HTR-8/SVneo (cell line): ENCODE measurements at places on chromosomes 16 and 17.

DNA sequence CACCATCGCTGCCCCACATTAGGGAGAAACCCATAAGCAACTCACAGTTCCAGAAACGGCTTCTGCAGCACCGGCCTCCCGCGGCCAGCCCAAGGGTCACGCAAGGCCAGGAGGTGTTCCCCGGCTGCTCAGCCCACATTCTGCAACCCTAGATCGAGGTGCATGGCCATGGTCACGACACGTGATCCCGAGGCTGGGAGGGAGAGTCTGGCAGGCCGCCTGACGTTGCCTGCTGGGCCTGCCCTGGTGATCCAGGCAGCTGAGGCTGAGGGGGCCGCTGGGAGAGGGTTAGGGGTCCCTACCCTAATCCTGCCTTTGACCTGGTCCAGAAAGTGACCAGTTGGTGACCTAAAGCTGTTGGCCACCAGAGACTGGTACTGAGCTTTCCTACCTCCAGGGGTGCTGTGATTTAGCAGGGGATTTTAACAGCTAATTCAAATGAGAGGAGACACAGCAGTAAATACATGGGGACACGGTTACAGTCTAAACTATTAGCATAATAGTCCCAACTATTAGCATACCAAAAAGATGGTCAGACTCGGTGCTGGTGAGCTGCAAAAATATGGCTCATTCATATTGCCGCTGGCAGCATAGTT, 97.4 kb upstream of the CIBAR2 start:
- no peak for DNase-seq

DNA sequence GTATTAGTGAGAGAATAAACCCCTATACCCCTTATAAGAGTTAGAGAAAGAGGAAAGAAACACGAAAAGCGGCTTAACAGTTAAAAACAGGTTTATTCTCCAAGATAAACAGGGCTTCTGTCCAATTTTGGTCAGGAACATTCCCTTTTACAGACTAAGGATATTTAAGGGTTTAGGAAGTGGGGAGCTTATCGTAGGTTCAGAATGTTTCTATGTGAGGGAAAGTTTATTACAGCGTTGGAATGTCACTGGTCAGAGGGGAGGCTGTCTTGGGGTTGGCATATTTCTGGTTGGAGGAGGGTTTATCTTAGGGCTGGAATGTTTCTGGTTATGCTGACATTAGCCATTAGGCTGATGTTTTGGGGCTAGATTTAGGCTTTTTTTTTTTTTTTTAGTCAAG, 34.1 kb upstream of the WWOX start:
- DNase-seq = no peak

DNA sequence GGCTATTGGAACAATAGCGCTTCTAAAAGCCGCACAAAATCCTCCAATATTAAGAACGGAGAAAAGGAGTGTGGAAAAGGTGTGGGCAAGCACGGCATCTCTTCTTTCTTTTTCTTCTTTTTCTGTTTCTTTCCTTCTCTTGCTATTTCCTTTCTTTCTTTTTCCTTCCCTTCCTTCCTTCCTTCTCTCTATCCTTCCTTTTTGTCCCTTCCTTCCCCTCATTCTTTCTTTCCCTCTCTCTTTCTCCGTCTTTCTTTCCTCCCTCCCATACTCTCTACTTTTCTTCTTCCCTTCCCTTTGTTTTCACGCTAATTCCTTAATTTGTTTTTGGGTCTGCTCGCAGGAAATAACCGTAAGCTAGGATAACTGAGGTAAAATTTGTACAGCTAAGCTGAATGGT, 478.2 kb downstream of the MAF start:
- DNase-seq = no peak

DNA sequence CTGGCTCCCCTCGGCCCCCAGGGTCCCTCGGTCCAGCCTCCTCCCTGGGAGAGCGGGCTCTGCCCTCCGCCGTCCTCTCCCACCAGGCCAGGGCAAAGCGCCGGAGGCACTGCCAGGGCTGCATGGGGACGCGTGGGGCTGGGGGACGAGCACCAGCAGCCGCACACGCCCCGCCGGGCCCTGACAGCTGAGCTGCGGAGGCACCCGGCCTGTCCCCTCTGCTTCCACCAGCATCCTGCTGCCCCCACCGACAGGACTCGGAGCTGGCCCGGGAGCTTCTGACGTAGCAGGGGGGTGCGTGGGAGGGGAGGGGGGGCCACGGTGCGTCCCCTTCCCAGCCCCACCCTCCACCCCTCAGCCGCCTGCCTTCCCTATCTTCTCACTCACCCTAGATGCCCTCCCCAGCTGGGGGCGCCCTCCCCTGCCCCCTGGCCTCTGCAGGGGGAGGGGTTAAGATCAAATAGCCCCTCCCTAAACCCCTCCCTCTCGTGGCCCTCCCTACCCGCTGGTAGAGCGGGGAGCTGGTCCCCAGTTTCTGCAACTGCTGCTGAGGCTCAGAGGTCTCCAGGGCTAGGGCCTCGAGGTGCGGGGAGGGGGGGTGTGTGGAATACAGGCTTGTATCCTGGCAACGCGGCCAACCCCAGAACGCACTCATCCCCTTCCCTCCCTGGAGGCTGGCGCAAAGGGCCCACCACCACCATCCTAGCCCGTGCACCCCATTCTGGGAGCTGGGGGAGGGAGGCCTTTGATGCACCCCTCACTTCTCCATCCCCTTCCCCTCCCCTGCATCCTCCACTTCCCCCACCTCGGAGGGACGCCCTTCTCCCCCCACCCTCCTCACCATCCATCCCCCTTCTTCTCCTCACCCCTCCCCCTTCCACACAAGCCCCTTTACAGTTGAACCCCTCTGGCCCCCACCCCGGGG, 1.0 kb downstream of the SRCIN1 start:
- no peak for DNase-seq

- DNase-seq = no peak
Measured at GRCh38 chr17:45367216-45367615, 50.4 kb upstream of the MAP3K14 start.

GRCh38 chr16:2053897-2054296, 6.1 kb downstream of the TSC2 start:
- no peak for DNase-seq

GRCh38 chr17:80789356-80789902, 202.2 kb upstream of the CHMP6 start:
- DNase-seq = peak; percentile 71

- peak; percentile 59 for DNase-seq
Measured at GRCh38 chr17:77096570-77097214, 44.1 kb upstream of the SEC14L1 start.

DNA sequence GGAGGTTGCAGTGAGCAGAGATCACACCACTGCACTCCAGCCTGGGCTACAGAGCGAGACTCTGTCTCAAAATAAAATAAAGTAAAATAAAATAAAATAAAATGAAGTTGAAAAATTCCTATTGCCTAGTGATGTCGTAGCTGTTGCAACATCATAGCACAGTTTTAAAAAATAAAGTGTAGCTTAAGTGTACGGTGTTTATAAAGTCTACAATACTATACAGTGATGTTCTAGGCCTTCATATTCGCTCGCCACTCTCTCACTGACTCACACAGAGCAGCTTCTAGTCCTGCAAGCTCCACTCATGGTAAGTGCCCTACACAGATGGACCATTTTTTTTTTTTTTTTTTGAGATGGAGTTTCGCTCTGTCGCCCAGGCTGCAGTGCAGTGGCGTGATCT, 43.5 kb upstream of the MNT start:
- DNase-seq = no peak

DNA sequence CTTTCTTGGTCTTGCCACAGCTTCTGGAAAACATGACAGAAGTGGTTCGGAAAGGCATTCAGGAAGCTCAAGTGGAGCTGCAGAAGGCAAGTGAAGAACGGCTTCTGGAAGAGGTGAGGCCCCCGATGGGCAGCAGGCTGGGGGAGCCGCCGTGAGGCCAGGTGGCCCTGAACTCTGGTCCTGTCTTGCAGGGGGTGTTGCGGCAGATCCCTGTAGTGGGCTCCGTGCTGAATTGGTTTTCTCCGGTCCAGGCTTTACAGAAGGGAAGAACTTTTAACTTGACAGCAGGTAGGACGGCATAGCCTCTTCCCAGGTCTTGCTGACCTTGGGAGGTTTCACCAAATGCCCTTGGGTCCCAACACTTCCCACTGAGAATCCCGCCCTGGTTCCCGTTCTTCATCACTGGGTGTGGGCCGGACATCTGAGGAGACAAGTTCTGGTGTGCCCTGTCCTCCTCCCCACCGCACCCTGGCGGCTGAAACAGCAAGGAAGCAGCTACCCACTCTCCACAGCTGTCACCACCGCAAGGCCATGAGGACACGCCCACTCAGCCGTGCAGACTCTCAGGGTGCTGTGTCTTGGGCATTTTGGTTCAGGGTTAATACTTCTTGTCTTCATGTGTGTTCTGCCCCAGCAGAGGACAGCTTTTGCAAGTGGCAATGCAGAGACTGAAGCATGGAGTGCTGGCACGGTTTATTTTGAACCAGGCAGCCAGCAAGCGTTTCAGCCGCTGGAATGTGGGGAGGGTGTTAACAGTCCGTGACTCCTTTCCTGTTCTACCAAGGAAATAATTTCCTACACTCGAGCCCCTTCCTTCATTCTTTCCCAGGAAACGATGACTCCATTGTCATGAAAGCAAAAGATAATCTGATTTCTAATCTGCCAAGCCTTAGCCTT, 21.4 kb downstream of the NTAN1 start:
- DNase-seq = no peak

DNA sequence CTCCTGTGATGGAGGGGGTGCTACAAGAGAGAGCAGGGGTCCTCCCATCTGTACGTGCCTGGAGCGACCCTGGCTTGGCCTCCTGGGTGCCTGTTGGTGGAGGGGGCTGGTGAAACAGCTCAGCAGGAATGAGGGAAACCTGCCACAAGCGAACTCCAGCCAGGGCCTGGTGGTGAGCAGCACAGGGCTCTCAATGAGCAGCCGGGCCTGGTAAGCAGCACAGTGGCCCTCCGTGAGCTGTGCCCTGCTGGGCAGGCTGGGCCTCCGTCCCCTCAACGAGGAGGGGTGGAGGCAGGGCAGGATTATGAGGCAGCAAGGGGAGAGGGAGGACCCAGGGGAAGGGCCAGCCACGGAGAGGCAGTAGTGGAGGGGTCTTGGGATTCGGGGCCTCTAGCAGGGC, 101.9 kb downstream of the SDK2 start:
- DNase-seq = no peak

GRCh38 chr16:58733248-58733670, 857 bp downstream of the GOT2 start:
- no peak for DNase-seq

GRCh38 chr17:82491196-82491530, 28.4 kb upstream of the FOXK2 start:
- DNase-seq = no peak

DNA sequence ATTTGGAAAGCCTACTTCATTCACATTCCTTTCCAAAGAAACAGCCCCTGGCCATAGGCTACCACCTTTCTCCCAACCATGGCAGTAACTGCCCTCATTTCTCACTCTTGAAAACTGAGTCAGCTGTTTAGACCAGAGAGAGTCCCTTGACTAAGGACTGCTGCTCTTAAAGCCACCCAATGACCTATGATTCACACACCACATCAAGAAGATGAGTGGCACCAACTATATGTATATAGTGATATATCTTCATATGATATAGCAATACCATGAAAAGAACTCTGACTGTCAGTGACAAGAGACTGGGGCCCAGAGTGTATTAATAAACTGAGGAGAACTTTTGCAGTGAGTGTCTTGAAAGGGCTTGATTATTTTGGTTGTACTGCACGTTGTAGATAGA, 404.5 kb upstream of the ASIC2 start:
- no peak for DNase-seq

DNA sequence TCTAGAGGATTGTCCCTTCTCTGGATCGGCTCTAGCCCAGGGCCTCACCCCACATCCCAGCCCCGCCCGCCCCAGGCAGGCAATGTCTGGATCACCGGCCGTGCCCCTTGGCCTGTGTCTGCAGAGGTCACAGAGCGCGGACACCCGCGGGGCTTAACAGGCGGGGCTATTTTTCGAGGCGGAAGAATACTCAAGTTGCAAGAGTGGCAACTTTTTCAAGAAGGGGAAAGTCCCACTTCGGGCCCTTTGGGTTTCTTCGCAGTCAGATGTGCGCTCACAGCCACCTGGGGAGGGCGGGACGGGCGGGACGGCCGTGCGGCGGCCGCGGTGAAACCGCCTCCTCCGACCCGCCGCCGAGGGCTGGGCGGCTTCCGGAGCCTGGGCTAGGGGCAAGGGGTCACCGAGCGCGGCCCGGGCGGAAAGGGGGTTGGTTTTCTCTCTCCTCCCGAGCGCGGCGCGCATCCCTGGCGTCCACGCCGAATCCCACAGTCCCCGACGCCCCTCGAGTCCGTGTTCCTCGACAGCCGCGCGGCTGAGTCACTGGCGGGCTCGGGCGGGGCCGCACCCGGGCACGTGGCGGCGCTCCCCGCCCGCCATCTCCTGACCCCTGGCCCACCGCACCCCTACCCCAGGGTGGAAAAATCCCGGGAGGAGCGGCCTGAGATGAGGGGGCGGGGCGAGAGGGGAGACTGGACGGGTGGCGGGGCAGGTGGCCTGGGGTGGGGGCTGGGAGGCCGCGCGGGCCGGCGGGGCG, 1.2 kb upstream of the PFN1 start:
- no peak for DNase-seq

GRCh38 chr17:51159604-51160003, 6.2 kb downstream of the NME1 start:
- no peak for DNase-seq

- no peak for DNase-seq
Measured at GRCh38 chr17:49618028-49618611, 42.4 kb downstream of the NXPH3 start.

GRCh38 chr17:73968680-73969079, 234.8 kb upstream of the RPL38 start:
- no peak for DNase-seq

- peak; percentile 81 for DNase-seq
Measured at GRCh38 chr17:42407289-42407836, 15.7 kb downstream of the CAVIN1 start.

DNA sequence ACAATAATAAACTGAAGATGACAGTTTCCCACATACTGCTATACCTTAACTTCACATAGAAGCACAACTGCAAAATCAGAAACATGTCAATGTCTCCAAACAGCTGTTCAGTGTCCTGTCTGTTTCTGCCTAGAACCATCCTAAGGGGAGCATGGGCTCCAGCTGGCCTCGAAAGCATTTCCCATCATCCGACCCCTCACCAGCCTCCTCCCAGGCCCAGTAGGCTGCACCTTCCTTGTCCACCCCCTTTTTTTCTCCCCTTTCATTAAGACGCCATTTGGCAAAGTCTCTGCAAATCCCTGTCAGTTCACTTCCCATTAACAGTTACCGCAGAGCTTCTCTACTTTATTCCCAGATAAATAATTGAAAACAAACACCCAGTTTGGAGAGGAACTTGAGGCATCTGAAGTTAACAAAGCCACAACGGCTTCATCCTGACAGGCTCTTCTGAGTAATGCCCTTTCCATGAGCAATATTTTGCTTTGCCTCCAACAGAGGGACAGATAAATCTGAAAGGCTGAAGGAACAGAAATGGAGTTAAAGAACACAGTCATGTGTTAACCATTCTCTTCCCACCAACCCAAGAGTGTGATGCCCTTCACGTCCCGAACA, 65.3 kb downstream of the SLC39A11 start:
- DNase-seq = no peak

- no peak for DNase-seq
Measured at GRCh38 chr16:854808-855410, 54.4 kb upstream of the GNG13 start.

- DNase-seq = no peak
Measured at GRCh38 chr17:81277421-81277820, 17.7 kb downstream of the SLC38A10 start.

GRCh38 chr17:80706463-80706867, 161.8 kb downstream of the RPTOR start:
- DNase-seq = no peak

GRCh38 chr16:31131841-31132271, 3.7 kb downstream of the PRSS8 start:
- no peak for DNase-seq

- no peak for DNase-seq
Measured at GRCh38 chr17:9036336-9036735, 15.0 kb downstream of the NTN1 start.
